ENCODE measurements at places on chromosomes 7 and 10.

GRCh38 chr7:109663806-109664205 is 1094.1 kb downstream of the DNAJB9 start:
- no peak for DNase-seq

DNA sequence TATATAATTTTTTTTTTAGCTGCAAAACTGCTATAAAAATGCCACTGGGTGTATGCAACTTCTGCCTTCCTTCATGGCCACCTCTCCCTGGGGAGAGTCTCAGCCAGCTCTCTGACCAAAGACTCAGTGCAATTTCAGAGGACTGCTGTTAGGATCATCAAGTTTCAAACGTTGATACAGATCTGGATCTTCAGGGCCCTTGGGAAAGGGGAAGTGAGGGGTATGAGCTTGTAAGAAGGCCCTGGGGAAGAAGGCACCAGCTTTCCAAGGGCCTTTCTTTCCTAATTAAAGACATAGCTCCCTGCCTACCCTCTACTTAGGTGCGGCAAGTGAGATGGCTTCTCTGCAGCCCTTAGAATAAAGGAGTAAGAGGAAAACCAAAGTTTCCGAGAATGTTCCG is 130.4 kb downstream of the CUL2 start:
- no peak for DNase-seq

DNA sequence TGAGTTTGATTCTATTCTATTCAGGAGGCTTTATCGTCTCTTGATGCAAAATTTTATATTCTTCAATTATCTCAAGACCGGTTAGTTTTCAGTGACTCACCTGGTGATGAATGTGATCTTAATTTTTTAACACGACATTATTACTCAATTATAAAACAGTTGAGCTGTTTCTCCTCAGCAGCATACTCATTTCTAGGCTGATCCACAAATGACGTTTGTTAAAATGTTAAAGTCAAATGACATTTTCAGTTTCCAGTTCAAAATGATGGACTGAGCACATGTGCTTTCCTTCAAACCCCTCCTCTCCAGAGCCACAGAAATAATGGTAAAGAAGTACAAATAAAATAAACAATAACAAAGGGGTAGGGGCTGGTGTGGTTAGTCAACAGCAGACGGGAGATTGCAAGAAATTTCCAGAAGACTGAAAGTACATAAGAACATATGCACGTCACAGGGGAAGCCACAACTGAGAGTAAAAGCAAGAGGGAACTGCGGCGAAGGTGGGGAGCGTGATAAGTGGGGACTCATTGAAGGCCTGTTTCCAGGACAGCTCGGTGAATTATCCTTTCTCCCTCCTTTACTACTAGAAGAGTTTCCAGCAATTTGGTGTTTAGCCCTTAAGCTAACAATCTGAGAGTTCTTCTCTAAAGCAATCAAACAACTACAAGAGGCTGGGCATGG is 10.9 kb downstream of the MACROH2A2 start:
- no peak for DNase-seq

- no peak for DNase-seq
These were observed 138.9 kb downstream of the VTI1A start for GRCh38 chr10:112585960-112586359.

GRCh38 chr10:70269741-70270140 is 14.1 kb downstream of the NPFFR1 start:
- DNase-seq: no peak

DNA sequence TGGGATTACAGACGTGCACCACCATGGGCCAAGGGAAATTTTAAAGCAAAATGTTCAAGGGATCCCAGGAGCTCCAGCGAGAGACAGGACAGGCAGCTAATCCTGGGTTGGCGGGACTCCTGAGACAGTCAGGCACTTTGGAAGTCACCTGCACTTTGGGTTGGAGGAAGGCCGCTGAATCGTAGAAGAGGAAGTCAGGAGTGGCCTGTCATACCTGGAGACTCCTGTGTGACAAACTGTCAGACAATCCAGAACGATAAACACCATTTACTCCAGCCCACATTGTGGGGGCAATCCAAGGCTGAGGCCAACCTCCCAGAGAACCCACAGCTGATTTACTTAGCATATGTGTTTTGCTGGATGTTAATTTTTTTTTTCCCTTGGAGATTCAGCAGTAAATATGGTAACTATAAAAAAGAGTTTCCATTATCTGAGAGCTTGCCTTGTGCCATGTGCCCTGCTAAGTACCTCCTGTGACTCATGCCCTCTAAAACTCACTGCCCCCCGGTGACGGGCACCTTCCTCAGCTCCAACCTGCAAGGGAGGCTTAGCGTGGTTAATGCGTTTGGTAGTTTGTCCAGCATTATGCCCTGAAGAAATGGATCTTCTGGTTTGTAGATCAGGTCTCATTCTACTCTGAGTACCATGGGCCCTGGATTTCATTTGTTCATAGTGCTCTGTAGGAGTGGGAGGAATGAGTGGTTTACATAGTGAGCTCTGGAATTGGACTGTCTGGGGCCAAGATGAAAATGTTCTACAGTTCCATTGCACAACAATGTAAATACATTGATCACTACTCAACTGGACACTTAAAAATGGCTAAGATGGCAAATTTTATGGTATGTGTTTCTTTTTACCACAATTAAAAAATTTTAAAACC is 50.9 kb downstream of the ICA1 start:
- no peak for DNase-seq

DNA sequence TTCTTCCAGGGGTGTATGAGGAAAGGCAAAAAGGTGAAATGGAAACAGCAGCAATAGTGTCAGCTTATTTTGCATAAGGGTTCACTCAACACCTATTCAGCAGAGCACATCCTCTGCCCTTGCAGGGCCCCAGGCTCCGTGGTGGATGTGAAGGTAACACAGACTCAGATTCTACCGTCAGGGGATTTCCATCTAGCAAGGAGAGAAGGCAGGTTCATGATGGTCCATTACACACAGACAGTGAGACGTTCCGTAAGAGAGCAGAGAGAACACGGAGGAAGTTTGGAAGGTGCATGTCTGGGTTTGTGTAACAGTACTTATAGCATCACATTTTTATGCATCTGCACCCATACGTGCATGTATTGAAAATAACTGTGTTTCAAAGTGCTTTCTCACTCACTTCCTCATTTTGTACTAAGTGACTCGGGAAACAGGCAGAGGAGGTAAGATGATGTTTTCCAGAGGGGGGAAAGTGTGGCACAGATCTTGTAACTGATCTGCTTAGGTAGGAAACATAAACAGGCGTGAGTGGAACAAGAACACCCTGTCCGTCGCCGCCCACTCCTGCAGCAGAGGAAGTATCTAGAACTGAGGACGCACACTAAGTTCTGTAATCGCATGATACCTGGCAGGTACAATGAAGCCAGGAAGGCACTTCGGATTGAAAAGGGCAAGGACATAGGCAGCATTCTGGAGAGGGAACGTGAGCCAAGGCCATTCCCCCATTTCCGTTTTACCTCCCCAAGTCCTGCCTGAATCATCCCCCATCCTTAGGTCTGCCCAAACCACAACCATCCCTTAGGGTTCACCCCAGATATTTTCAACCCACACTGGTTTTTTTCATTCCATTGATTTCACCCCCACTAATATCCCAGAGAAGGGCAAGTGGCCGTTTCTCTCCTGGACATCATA is 1.0 kb upstream of the ENO4 start:
- DNase-seq: no peak

DNA sequence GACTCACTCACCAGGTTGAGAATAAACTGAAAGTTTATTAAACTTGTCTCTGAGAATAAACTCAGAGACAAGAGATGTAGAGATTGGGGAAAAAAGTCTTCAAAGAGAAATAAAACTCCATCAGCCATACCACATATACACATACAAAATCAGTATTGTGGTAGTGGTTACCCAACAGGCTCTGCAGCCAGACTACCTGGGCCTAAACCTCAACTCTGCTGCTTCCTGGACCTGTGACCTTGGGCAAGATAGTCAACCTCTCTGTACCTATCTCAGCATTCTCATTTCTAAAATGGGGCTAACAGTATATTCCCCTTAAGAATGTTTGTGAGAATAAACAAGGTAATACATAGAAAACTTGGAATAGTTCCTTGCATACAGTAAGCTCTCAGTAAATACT is 15.3 kb downstream of the TPK1 start:
- DNase-seq: no peak

GRCh38 chr7:151883857-151884256 is 6.9 kb upstream of the PRKAG2 start:
- no peak for DNase-seq

GRCh38 chr7:108461840-108462239 is 5.6 kb upstream of the NRCAM start:
- DNase-seq: no peak
